ENCODE measurements at places on chromosomes 1 and 21.

DNA sequence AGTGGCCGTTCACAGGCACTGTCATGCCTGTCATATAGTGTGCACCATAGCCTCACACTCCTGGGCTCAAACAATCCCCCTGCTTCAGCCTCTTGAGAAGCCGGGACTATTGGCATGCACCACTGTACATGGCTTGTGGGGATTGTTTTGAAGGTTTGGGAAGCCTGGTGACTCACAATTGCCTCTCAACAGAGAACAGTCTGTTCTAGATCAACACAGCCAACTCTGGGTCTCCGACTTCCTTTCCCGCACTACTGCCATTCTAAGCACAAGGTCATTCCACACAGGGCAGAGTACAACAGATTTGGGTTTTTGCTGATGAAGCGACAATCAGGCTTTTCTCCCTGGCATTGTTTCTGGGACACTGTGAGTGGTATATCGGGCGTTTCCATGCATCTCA lies 15.5 kb upstream of the AHCTF1 start:
- peak; percentile 39 for DNase-seq

DNA sequence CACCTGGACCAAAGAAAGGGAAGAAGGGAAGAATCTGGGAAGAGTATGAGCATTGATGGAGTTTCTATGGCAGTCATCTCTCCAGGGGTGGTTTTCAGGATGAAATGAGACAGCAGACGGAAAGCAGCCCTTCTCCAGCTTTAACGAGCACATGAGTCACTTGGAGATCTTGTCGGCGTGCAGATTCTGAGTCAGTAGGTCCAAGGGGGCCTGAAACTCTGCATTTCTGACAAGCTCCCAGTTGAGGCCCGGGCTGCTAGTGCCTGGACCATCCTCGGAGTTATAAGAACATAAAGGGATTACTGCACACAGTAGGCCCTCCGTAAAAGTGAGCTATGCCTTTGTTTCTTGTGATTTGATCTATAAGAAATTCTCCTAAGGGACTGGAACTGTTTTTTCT lies 17.6 kb downstream of the HSPG2 start:
- peak; percentile 80 for DNase-seq

GRCh38 chr1:200907611-200908097 lies 13.0 kb downstream of the INAVA start:
- DNase-seq, result no peak

DNA sequence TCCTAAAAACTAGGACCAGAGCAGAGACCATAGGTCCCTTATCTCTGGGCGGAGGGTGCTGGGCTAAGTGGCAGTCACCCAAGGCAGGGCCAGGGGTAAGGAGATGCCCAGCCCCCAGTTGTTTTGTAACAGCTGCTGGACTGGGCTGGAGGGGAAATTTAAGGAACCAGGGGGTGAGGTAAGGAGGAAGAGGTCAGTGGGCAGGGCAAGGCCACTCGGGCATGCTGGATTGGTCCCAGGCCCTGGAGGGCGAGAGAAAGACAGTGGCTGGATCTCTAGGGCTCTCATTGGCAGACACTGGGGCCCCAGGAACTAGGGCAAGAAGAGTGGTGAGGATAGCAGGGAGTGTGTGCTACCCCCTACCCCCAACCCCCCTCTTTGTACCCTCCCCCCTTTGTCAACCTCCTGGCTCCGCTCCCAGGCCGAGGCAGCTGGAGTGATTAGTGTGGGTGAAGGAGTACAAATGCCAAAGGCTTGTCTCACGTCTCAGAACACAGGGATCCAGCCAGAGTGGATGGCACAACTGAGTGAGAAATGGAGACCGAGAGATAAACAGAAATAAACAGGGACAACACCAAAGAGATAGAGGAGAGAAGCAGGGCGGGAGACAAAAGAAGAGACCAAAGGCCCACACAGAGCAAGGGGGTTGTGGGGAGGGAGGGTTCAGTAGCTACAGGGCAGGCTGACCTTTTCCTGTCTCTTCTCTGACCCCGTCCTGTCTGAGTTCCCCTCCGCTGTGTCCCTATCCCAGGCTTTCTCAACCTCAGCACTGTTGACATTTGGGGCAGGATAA lies 20.5 kb upstream of the THRAP3 start:
- peak; percentile 69 for DNase-seq

- no peak for DNase-seq
Measured at GRCh38 chr1:12127206-12127810, 39.5 kb upstream of the TNFRSF1B start.
